Right lobe of liver (tissue), 6 donors: ENCODE measurements at places on chromosomes 6 and 20. TPM values are rescaled to one million over a fixed set of nuclear protein-coding genes. Genes with fewer than 3 reads are reported as not detected.

DNA sequence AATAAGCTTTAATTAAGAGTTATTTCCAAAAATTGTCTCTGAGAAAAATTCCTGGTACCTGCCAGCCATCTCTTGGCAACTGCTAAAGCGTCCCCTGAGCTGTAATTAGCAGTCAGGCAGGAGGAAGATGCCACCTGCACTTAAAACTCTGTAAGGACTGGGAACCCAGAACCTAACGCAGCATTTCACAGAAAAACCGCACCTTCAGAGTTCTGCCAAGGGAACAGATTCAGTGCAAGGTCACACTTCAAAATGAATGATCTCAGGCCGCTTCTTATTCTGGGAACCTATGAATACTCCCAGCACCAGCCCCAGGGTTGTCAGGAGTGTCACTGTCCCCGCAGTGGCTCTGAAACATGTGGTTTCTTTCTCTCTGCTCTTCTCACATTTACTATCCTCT lies 36.7 kb downstream of the INSM1 start:
- H3K27me3 ChIP-seq: no peaks in the 10 kb centered on the region
- H3K36me3 ChIP-seq: peaks cover 3% of the 10 kb centered on the region
- no peak overlapping the region for H3K4me3 ChIP-seq

GRCh38 chr6:53437557-53438202 lies 88.9 kb upstream of the ELOVL5 start:
- H3K27me3 ChIP-seq: no peaks in the 10 kb centered on the region
- H3K4me1 ChIP-seq: peaks cover 16% of the 10 kb centered on the region
- H3K27ac ChIP-seq: peak overlapping the region; percentile 2
- no peaks in the 10 kb centered on the region for H3K36me3 ChIP-seq
- no peak overlapping the region for H3K4me3 ChIP-seq

Gene ZNF831
- total RNA-seq: 0.07 TPM

DNA sequence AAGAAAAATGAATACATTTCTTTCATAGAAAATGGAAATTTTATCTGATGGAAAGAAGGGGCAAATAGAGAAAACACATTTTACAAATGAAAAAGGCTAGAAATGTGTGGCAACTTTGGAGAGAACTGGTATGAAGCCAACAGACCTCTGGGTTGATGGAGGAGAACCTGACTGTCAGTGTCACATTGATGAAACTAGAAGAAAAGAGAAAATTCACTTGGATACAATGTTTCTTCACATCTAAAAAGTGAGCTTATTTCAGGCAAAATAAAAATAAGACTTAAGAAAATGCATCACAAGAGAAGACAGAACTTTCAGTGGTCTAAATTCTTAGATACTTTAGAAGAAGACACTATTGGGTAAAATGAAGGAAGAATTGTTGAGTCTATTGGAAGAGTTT lies at the start of gene OR12D2:
Gene OR12D2, plus strand, starts transcription at position 301 of the 400 bp plus-strand sequence. CDS start 1,069 bp downstream, outside the sequence.
- no peak within 1 kb of the TSS for H3K4me3 ChIP-seq
- H3K36me3 ChIP-seq: no peaks in the 10 kb centered on the region
- no peak for DNase-seq
- no peaks in the 10 kb centered on the region for H3K27me3 ChIP-seq
- H3K4me1 ChIP-seq: no peaks in the 10 kb centered on the region
- no peak within 1 kb of the TSS for H3K27ac ChIP-seq
